Stimulated activated CD4-positive, alpha-beta T cell treated with anti-CD3 and anti-CD28 coated beads, Interleukin-2, amount 100 ng/mL, for 48 hours (primary cell): ENCODE measurements at places on chromosomes 12 and 14.
A peak's percentile ranks its signal among the peaks of the same experiment; 100 is the strongest.

GRCh38 chr14:33564774-33565630 lies 385.9 kb downstream of the EGLN3 start:
- no peak for DNase-seq

DNA sequence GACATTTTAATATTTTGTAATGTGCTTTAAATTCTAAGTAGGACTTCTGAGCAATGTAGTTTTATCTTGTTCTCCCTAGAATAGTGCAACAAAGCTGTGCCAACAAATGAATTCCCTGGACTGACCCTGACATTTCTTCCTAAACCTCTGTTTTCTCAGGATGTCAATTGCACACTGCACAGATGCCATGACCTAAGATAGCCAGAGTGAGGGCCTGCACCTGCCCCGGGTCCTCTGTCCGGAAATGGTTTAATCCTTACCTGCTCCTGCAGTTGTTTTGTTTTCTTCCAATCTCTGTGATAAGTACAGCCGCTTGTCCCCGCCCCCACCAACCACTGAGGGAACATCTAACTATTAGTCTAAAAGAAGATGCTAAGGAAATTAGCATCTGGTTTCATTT lies 831.5 kb downstream of the GALC start:
- DNase-seq: no peak

DNA sequence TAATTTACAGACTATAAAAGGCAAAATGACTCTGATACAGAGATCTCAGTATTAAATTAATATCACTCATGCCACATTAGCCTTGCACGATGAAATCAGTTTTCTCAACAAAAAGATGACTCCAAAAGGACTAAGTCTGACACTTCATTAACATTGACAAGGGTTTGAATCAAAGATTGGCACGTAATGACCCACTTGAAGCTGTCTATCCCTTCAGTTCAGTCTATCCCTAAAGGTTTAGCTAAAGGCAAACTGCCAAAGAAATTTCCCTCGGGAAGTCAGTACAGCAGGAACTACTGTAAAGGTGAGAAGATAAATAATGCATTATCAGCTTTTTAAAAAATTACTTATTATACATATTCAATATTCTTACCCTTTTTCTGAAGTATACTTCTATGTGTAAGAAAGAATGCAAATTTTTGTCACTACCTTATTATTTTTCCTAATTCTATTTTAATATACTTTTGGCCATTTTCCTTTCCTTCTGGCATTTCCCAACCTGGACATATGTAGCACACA lies 127.1 kb downstream of the NELL2 start:
- no peak for DNase-seq

- no peak for DNase-seq
Measured at GRCh38 chr12:121509339-121509738, 71.5 kb downstream of the KDM2B start.

- DNase-seq: no peak
Measured at GRCh38 chr14:21543521-21543960, 17.4 kb upstream of the SALL2 start.

- no peak for DNase-seq
Measured at GRCh38 chr12:123200414-123200813, 32.5 kb downstream of the MPHOSPH9 start.

- DNase-seq: no peak
Measured at GRCh38 chr14:53450871-53451270, 297.7 kb upstream of the DDHD1 start.

DNA sequence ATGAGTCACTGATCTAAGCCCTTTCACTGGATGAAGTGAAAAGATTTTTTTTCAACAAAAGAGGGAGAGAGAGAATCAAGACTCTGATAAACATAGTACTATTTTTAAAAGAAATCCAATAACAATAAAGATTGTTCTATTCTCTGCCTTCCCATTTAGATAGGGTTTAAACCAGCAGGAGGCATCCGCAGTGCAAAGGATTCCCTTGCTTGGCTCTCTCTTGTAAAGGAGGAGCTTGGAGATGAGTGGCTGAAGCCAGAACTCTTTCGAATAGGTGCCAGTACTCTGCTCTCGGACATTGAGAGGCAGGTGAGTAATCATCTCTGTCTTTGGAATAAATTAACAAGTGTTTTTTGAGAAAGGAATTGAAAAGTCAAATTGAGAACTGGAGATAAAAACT lies 124.9 kb downstream of the DERA start:
- no peak for DNase-seq

- DNase-seq: no peak
Measured at GRCh38 chr12:116368196-116369194, 91.0 kb upstream of the MED13L start.

GRCh38 chr12:1797011-1797901 lies 23.1 kb upstream of the LRTM2 start:
- DNase-seq: peak; percentile 49

GRCh38 chr12:45794422-45794821 lies 64.9 kb downstream of the ARID2 start:
- no peak for DNase-seq

DNA sequence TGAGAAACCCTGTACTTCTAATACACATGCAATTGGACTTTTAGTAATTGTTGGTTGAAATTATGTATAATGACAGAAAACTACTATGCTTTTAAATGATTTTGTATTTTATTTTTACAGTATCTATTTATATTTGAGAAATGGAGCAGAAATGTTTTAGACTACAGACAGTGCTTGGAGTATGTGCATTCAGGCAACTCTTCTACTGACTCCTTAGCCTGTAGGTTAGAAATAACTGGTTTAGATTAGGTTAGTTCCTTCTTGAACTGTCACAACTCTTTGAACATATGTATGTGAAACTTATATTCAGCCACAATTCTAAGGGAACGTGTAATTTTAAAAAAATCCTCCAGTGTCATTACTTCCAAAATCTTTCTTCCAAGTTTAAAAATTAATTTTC lies 1.7 kb downstream of the FGFR1OP2 start:
- no peak for DNase-seq

DNA sequence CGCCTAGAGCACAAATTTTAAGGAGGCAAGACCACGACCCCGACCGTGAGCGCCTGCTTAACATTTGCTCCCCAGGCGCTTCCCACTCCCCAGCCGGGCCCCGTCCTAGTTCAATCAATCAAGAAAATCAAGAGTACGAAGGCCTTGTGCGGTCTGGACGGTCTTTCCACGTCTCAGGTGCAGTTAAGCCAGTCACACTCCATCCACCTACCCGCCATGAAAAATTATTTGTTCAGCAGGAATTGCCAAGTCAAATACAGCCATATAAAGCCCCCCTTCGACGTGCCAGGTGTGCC lies 603 bp upstream of the LRR1 start:
- DNase-seq: no peak

GRCh38 chr14:68306265-68306933 lies 486.5 kb downstream of the ZFP36L1 start:
- DNase-seq: no peak

- DNase-seq: no peak
Measured at GRCh38 chr12:116774020-116774419, 35.9 kb downstream of the RNFT2 start.
